Astrocyte of the cerebellum (primary cell): ENCODE measurements at places on chromosomes 4 and X.

- DNase-seq, result no peak
These were observed 58.2 kb downstream of the NAA11 start for GRCh38 chr4:79267671-79268070.

DNA sequence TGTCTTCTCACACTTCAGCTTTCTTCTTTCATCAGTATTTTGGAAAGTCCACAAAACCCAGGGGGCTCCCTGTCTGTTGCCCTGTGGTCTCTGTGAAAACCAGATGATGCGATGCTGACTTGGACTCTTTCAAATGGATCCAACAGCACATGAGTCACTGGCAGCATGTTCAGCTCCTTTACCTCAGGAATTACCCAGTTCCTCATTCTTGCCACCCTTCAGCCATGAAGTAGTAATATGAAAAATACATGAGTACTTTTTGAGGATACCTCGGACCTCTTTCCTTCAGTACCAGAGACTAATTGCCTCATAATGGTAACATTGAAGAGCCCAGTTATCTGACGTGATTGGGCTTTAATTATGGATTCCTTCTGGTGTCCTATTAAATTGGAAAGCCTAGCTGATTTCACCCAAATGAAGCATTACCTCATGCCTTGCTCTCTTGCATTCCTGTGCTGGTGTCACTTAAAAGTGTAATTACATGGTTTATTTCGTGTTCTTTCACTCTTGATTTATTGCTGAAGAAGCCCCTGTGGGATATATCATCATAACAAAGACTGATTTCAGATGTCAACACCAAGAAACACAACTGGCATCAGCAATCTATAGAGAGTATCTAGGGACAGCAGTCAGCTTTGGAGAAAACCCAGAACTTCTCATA is 63.4 kb downstream of the NFKB1 start:
- peak; percentile 91 for DNase-seq

- DNase-seq, result no peak
These were observed 14.2 kb upstream of the CPE start for GRCh38 chr4:165364452-165365080.

DNA sequence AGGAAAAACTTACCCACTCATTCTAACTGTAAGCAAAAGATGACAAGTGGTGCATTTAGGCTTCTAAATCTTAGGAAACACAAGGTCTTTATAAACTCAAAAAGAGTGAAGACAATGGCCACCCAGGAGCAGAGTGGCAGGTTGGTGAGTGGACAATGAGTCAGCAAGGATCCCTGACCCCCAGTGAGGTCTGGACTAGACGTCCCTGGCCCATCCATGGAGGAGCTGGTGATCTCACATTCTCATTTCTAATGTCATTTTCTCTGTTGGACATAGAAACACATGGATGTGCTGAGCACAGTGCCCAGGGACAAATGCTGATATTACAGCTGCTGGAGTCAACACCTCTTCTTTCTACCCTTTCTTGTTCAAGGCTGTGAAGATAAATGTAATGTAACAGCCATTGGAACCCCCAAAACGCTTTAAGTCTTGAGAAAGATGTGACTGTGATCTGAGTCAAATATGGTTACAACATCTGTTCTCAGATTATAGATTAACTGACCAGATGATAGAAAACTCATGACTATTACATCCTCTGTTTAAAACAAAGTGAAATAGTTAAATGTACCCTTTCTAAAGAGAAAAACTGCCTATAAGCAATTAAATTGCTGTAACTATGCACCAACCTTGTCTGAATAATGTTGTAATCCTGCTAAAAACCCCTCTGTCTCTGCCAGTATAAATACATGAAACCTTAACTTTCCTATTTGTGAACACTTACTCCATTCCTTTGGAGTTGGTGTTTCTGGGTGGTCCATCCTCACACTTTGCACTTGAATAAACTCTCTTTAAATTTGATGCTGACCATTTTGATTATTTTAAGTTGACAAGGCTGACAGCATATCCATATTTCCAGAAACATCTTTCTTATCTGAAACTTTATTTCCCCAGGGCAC is 92.7 kb downstream of the USP46 start:
- DNase-seq, result no peak

- DNase-seq, result no peak
These were observed 56.7 kb downstream of the PPP3CA start for GRCh38 chr4:101290654-101291053.

DNA sequence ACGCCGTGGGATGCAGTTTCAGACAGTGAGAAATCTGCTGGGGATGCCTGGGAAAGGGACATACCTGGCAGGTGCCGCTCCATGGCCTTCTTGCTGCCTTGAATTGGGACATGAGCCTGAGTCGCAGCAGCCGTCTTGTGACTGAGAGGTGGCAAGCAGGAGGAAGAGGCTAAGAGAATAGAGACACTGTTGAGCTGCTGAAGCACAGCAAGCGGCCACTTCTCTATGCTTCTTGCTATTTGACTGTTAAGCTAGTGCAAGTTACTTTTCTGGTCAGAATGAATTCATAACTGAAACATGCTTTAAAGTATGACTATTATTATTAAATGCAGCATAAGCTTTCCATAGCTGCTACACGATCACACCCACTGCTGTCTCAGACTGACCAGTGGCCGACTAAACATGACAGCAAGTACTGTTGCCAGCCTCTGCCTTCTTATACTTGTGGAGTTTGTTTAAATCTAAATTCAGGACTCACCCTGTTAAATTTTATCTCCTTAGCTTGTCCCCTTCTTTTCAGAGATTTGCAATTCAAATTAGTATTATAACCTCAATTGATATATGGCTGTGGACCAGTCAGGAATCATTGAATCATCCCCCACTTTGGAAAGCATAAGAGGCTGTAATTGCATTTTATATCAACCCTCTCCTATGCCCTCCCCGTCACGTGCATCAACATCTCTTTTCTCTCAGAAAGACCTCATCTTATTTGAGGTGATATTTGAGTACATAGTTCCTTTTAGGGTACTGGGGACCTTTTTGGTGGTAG is 24.8 kb upstream of the ACSL1 start:
- no peak for DNase-seq

DNA sequence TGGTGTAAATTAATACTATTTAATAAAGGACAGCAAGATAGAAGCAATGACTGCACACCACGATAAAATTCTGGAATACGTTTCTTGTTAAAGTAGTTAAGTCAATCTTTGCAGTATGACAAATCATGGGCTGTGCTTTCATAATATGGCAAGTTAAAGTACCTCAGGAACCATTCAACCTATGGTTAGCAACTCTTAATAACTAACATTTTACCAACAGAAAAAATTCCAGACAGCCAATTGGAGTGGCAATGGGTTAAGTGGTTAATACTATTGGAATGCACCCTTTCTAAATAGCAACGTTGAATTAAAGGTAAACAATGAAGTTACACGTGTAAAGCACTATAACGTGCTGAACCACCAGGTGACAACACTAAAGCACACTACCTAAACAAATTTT is 72.4 kb upstream of the ZCCHC13 start:
- no peak for DNase-seq

GRCh38 chr4:116387937-116388474 is 697.4 kb downstream of the TRAM1L1 start:
- no peak for DNase-seq

- no peak for DNase-seq
These were observed 34.9 kb downstream of the HMX1 start for GRCh38 chr4:8836664-8837171.

DNA sequence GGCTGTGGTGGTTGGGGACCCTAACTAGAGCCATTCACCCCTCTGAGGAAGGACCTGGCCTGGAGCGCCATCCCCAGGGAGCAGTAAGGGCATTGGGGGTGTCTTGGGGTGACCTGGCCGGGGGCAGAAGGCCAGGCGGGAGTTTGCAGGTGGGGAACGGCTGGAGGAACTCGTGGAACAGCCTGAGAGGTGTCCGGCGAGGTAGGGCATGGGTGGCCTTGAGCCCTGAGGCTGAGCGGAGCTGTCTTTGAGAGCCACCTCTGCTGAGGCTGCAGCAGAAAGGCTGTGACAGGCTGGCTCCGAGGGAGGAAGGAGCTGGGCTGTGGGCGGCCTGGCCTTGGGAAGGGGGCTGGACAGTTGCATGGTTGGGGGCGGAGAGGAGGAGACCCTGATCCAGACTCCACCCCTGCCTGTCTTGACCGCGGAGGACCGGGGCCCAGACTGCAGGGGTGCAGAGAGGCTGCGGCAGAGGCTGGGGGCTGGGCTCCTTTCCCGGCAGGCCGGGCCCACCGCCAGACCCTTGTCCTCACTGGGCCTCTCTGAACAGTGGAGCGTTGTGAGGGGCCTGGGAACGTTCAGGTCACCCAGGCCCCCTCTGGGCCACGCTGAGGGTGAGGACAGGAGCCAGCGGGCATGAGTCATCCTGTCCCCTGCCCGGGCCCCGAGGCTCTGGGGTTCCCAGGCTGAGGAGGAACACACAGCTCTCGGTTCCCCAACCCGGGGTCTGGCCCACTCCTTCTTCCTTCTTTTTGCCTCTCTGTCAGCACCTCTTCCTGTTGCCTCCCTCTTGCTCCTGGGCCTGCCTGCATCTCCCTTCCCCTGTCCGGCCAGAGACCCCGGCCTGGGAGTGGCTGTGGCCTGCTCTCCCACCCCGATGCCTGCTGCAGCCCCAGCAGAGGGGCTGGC is 8.1 kb downstream of the SH3BP2 start:
- DNase-seq, result peak; percentile 59

DNA sequence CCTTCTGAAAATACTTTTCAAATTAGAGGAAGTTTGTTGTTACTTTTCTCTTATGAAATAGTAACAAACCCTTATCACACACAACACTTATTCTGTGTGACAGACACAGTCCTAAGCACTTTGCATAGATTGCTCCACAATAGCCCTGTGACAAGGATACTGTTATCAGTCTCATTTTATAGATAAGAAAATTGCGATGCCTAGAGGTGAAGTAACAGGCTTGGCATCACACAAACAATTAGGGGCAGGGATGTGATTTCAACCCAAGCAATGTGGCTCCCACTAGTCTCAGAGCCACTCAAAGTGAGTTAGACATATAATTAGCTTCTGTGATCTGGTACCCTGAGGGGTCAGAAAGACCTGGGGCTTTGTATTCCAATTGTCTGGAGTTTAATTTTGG is 339.9 kb downstream of the FBXO8 start:
- no peak for DNase-seq

- DNase-seq, result no peak
These were observed 3.0 kb downstream of the GPR174 start for GRCh38 chrX:79147477-79147876.

- no peak for DNase-seq
These were observed 863.1 kb upstream of the FTHL17 start for GRCh38 chrX:31934842-31935370.

- no peak for DNase-seq
These were observed 23.8 kb upstream of the RAPGEF2 start for GRCh38 chr4:159079074-159079473.

DNA sequence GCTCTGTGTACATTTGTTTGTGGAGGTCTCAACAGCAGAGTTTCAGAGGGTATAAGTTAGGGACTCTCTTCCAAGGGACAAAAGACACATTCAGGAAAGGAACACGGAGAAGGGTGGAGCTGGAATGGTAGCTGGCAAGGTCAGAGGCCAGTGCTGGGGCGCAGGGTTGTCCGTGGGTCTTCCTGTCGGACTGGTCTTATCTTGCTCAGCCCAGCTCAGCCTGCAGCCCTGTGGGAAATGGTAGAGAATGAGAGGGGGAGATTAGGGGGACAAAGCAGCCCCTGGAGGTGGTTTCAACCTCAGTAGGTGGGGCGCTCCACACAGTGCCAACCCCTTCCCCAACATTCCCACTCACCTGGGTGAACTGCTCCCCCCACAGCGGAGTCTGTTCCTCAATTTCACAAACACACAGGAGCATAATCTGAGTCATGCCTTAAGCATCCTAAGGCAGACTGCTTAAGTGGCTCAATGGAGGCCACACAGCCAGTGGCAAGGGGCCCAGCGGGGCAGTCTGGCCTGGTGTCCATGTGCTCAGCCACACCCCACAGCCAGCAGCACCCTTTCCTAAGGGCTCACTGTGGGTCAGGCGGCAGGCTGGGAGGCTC is 6.9 kb upstream of the HDAC6 start:
- no peak for DNase-seq

DNA sequence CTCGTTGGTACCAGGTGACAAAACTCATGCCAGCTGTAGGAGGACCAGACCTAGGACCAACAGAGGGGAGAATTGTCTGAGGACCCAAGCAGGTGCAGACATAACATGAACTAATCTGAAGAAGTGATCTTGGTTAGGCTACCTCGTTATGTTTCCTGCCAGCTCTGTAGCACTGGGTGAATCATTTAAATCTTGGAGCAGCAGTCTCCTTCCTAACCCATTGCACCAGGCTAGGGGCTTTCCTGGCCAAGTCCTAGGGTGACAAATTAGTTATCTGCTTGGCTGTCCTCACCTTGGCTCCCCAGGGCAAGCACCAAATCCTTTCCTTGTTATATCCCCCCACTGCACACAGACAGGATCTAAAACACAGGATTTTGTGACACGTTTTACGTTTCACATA is 87.8 kb downstream of the WWC2 start:
- no peak for DNase-seq

- no peak for DNase-seq
These were observed 147.8 kb upstream of the MED14 start for GRCh38 chrX:40883021-40883619.

- DNase-seq, result peak; percentile 61
These were observed 28.6 kb downstream of the RNF175 start for GRCh38 chr4:153731239-153731638.

DNA sequence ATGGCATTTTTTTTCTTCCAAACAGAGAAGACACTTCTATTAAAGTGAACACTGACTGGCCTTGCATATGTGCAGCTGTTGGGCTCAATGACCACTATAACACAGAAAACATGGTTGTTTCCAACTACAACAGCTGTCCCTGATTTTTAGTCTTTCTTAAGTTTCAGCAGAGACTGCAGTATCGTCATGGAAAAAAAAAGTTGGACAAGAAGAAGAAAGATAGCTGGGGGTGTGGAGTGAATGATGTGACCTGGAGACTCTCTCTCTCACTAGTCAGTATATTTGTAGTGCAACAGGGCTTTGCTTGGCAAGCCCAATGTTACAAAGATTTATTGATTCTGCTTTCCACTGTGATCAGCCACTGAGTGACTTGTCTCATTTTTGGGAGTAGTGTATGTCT is 29.5 kb upstream of the C4orf54 start:
- no peak for DNase-seq

- DNase-seq, result peak; percentile 2
These were observed 46.7 kb downstream of the FGF16 start for GRCh38 chrX:77493677-77494553.

DNA sequence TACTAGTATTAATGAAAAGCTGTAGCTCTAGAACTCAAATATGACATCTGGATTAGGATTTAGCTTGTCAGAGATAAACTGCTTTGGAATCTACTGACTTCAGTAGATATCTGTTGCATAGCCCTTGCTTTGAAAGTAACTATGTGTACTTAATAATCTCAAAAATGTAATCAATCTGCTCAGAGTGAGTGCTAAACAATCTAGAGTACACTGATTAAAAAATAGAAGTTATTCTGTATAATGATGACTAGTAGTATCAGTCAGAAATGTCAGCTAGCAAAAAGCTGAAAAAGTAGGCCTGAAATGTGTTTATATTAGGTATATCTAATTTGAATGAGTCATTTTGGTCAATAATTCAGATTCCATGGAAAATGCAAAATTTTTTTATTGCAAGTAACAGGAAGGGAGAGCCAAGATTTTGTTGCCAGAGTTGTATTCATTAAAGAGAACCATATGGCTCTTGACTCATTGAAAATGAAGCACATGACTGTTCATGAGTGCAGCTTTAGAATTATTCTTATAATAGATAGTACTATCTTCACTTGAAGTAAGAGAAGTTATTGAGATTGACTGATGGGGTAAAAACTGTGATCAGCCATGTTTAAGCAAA is 20.0 kb downstream of the CLCN3 start:
- DNase-seq, result peak; percentile 49
